GM23338 (cell line): ENCODE measurements at places on chromosomes 5 and 9. TPM values are rescaled to one million over a fixed set of nuclear protein-coding genes. Genes with fewer than 3 reads are reported as not detected.
A peak's percentile ranks its signal among the peaks of the same experiment; 100 is the strongest.

DNA sequence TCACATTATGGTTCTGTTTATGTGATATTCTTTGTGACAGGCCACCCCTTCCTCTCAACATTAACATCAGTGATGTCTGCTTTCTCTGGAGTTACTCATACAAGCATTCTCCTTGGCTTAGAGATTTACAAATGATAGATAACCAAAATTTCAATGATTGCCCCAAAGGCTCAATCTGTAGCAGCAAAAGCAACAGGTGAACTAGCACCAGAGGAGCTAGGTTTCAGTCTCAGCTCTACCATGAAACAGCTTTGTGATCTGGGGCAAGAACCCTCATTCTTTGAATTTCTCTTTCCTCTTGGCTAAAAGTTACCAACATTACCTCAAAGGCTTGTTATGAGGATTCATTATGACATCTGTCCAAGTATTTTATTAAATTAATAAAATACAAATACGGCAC, 120.5 kb downstream of the PPP2R2B start:
- H3K4me1 ChIP-seq, result peaks cover 22% of the 10 kb centered on the region
- H3K36me3 ChIP-seq, result no peaks in the 10 kb centered on the region
- DNase-seq, result no peak
- H3K27ac ChIP-seq, result no peak overlapping the region
- H3K27me3 ChIP-seq, result no peaks in the 10 kb centered on the region
- H3K4me3 ChIP-seq, result no peak overlapping the region

DNA sequence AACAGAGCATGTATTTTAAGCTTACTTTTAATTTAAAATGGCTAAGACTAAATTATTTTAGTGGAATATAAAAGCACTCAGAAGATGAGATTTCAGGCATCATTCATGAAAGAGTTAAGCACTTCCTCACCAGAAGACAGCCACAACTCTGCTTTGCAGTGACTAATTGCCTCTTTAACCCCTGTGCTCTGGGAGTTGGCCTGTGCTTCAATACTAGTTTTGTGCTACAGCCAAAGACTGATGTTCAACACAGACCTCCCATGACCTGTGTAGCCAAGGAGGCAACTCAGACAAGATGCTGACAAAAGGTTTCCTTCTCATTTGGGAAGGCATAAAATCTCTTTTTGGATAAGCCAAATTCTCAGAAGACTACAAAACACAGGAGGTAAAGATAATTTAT, 353.5 kb downstream of the FBXL17 start:
- H3K4me1 ChIP-seq, result no peaks in the 10 kb centered on the region
- no peak overlapping the region for H3K27ac ChIP-seq
- no peak overlapping the region for H3K4me3 ChIP-seq
- no peaks in the 10 kb centered on the region for H3K27me3 ChIP-seq
- no peaks in the 10 kb centered on the region for H3K36me3 ChIP-seq

DNA sequence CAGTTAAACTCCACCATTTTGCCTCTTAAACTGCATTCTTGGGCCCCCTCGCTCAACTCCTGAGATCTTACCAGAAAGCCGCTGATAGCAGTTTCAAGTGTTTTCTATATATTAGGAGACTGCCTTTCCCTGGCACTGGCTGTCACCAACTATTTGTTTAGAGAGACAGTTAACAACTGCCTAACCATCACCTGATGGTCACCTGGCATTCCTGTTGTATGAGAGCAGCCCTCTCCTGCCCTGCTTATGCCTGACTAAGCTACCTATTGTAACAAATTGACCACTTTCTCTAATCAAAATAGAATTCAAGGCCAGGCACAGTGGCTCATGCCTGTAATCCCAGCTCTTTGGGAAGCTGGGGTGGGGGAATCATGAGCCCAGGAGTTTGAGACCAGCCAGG, 28.0 kb upstream of the SIL1 start:
- no peak overlapping the region for H3K4me3 ChIP-seq
- no peaks in the 10 kb centered on the region for H3K36me3 ChIP-seq
- H3K27ac ChIP-seq, result no peak overlapping the region
- 0 out of 2 replicates have a peak, but pooled peaks cover 4% of the 10 kb centered on the region for H3K4me1 ChIP-seq
- DNase-seq, result no peak
- H3K27me3 ChIP-seq, result no peaks in the 10 kb centered on the region

The AGXT2 gene
- total RNA-seq, result not detected in 2 replicates

The PCDHB9 gene
- total RNA-seq, result 0.63 and 0.78 TPM in 2 replicates

The S1PR3 gene
- 7.6 and 9.3 TPM in 2 replicates for total RNA-seq

The NOP16 gene
- 43.4 and 44.3 TPM in 2 replicates for total RNA-seq

DNA sequence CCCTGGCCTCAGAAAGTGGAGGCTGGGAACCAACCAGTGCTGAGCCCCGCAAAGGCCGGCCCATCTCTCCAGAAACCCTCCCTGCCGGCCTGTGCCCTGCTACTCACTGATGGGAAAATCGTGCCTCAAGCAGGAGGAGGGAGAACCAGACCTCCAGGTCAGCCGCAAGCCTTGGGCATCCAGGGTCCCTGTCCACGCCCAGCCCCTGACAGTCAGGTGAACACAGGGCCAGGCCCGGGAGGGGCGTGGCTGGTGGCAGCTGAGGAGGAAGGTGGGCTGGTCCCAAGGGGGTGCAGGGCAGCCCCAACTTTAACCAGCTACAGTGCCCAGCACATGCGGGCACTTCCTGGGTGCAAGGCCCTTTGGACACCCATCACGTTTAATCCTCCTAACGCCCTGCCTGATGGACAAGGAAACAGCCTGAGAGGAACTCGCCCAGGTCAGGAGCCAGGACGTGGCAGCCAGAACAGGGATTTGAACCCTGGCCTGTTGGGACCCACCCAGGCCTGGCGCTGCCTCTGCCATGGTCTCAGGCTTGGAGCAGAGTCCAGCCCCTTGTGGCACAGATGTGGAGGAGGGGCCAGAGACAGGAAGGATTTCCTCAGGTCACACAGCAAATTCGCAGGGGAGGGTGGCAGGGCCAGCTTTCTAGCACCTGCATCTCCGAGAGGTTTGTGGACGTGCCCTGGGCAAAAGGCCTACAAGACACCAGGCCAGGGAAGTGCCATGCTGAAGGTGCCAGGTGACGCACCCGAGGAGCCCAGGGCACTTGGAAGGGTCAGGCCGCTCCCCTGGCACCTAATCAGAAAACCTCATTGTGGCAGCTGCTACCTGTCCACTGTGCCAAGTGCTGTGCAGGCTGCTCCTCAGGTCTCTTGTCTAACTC, 4.5 kb downstream of the RALGDS start:
- H3K4me1 ChIP-seq, result no peaks in the 10 kb centered on the region; the same call in 1 of the 2 replicates
- no peaks in the 10 kb centered on the region for H3K36me3 ChIP-seq
- no peak overlapping the region for H3K4me3 ChIP-seq
- no peak overlapping the region for H3K27ac ChIP-seq
- DNase-seq, result no peak
- H3K27me3 ChIP-seq, result peaks cover 29% of the 10 kb centered on the region; the same call in 1 of the 2 replicates

DNA sequence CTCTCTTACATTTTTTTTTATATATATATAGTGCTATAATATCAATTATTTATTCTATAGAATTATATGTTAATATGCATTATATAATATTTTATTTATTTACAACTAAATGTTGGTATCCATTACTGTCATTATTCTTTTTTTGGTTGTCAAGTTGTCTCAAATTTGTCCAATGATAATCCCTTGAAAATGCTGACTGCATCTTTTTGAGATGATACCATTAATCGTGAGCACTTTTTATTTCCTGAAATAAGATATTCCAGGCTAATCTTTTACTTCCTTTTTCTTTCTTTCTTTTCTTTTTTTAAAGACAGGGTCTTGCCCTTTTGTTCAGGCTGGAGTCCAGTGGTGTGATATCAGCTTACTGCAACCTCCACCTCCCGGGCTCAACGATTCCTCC, 12.7 kb upstream of the MPDZ start:
- DNase-seq, result no peak
- no peak overlapping the region for H3K27ac ChIP-seq
- H3K4me1 ChIP-seq, result no peaks in the 10 kb centered on the region
- H3K4me3 ChIP-seq, result no peak overlapping the region

GRCh38 chr5:147156012-147156411, 78.8 kb upstream of the STK32A start:
- H3K27ac ChIP-seq, result no peak overlapping the region
- no peak overlapping the region for H3K4me3 ChIP-seq
- H3K27me3 ChIP-seq, result no peaks in the 10 kb centered on the region
- H3K4me1 ChIP-seq, result no peaks in the 10 kb centered on the region

DNA sequence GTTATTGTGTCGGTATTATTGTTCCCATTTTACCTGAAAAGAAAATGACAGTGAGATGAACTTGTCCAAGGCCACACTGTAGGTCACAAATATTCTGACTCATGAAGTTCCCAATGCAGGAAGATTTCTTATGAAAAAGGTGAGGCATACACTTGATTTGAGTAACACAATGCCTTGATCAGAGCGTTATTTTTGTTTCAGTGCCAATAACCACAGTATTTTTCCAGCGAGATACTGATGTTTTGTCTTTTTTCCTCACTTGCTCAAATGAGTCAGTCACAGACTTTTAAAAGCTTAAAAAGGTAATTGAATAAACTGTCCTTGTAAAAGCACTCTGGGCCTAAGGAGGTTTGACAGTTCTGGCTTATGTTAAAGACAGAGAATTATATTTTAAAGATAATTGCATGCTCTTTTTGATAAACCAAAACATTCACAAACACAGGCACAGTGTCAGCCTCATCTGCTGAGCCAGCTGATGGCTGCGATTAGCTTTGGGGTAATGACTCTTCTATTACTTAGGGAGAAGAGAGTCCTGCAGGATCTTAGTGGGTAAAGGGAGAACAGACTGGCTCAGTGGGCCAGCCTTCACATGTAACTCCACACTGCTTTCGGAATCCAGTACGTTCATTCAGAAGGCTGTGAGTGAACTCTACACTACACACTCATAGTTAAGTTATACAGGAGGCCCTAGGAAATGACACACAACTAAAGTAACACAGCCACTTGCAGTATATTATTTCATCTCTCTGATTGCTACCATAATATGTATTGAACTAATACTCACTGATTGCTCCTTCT, 165.5 kb upstream of the CD180 start:
- no peaks in the 10 kb centered on the region for H3K27me3 ChIP-seq
- no peak for DNase-seq
- no peak overlapping the region for H3K4me3 ChIP-seq
- H3K4me1 ChIP-seq, result no peaks in the 10 kb centered on the region
- no peaks in the 10 kb centered on the region; the same call in 1 of the 2 replicates for H3K36me3 ChIP-seq
- no peak overlapping the region for H3K27ac ChIP-seq

DNA sequence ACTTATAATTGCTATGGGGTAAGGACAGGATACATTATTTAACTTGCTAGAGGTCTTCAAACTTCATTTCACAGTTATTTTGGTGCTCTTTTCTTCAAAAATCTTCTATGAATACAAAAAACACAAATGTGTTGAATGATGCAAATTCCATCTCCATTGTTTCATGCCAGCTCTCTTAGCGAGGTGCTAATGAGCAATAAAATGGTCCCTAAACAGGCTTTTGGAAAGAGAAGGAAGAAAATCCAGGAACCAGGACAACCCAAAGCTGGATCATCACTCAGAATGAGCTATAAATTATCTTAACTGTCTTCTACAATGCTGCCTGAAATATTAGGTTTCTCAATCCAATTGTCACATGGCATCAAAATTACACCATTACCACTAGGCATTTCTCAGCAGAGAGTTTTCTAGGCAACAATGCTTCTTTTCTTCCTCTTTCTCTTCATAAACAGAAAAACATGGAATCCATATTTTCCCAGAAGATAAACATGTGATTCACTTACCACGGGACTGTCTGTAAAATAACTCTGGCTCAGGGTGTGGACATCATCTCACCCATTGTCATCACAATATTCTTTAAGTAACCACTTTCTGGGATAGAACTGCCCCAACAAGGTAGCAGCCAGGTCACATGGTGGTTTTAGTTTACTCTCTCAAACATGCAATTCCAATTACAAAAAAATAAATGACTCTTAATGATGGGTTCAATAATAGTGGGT, 249.4 kb downstream of the NPR3 start:
- H3K4me3 ChIP-seq, result no peak overlapping the region
- no peak for DNase-seq
- H3K27ac ChIP-seq, result no peak overlapping the region
- no peaks in the 10 kb centered on the region for H3K4me1 ChIP-seq

DNA sequence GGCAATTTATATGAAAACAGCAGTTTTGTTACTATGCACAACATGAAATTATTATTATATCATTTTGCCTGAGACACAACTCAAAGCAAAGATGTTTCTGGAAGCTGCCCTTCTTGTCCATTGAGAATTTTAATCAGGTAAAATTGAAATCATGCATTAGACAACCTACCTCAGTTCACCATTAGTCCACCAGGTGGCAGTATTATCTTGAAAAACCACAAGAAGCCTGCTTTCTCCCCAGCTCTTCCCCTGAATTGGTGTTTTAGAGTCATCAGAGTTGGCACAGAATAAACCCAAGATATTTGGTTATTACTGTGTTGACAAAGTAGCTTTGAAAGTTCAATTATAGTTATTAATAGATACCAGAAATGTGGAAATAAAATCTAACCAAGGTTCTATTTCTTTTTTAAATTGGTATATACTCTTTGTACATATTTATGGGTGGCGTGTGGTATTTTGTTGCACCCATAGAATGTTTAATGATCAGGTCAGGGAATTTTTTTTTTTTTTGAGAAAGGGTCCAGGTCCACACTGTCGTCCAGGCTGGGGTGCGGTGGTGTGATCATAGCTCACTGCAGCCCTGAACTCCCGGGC, 25.7 kb downstream of the UTP15 start:
- no peak overlapping the region for H3K27ac ChIP-seq
- no peaks in the 10 kb centered on the region for H3K27me3 ChIP-seq
- H3K4me3 ChIP-seq, result no peak overlapping the region
- H3K36me3 ChIP-seq, result no peaks in the 10 kb centered on the region

- H3K27ac ChIP-seq, result no peak overlapping the region
- peak; percentile 14 for DNase-seq
- no peaks in the 10 kb centered on the region for H3K27me3 ChIP-seq
- H3K36me3 ChIP-seq, result no peaks in the 10 kb centered on the region
These were observed 147.7 kb downstream of the GLIS3 start for GRCh38 chr9:4152101-4152600.

GRCh38 chr5:128596071-128596470, 58.0 kb upstream of the FBN2 start:
- no peak overlapping the region for H3K4me3 ChIP-seq
- no peaks in the 10 kb centered on the region for H3K36me3 ChIP-seq
- no peak overlapping the region for H3K27ac ChIP-seq
- DNase-seq, result no peak

The KYAT1 gene
- 29.8 and 34.0 TPM in 2 replicates for total RNA-seq

The CKMT2 gene
- total RNA-seq, result 3.4 and 8.2 TPM in 2 replicates
